Lung (tissue), 17 donors: ENCODE measurements at places on chromosomes 3 and 15. TPM values are rescaled to one million over a fixed set of nuclear protein-coding genes. Genes with fewer than 3 reads are reported as not detected.

ARNT2 gene
- 4.5 TPM for total RNA-seq

PSTPIP1 gene
- 27.8 TPM for total RNA-seq

DNA sequence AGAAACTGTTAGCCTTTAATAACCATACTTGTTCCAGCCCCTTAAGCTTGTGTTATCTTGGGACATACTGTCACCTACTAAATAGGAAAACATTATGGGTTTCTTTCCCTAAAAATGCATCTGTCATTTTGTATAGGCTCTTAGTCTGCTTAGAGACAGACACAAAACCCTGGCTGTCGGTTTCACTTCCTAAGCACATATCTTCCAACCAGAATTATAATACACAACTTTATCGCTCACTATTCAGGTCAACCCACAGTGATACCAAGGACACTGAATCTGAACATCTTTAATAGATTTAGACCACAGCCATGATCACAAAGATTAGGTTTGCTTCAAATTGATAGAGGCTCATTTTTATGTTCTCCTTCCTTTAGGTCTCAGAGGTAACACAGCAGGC, 111.8 kb downstream of the CFAP20DC start:
- no peaks in the 10 kb centered on the region for H3K36me3 ChIP-seq
- H3K4me3 ChIP-seq, result no peak overlapping the region
- no peaks in the 10 kb centered on the region for H3K27me3 ChIP-seq
- no peaks in the 10 kb centered on the region for H3K4me1 ChIP-seq

SLC7A14 gene
- total RNA-seq, result 0.06 TPM

LYSMD2 gene
- 12.9 TPM for total RNA-seq

DNA sequence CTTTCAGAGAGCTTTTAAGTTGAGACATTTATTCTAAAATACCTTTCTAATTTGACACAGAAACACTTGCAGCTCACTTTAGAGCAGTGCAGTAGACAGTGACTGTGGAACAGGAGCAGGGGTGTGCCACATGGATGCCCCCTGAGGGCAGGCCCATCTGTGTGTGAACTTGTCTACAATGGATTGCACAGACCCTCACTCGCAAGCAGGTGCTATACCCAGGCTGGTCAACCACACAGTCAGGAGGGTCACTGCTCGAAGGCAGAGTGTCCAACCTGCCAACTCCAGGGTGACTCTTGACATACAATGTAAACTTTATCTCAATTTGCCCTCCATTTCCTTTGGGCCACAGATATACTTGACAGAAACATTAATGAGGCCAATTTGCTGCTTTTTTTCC, 437.2 kb downstream of the EPHB1 start:
- H3K36me3 ChIP-seq, result no peaks in the 10 kb centered on the region
- H3K27me3 ChIP-seq, result no peaks in the 10 kb centered on the region
- H3K27ac ChIP-seq, result no peak overlapping the region
- no peaks in the 10 kb centered on the region for H3K4me1 ChIP-seq

ITPKA gene
- 1.9 TPM for total RNA-seq

GOLGA8T gene
- total RNA-seq, result 0.80 TPM

AGBL1 gene
- total RNA-seq, result 147 TPM

DNA sequence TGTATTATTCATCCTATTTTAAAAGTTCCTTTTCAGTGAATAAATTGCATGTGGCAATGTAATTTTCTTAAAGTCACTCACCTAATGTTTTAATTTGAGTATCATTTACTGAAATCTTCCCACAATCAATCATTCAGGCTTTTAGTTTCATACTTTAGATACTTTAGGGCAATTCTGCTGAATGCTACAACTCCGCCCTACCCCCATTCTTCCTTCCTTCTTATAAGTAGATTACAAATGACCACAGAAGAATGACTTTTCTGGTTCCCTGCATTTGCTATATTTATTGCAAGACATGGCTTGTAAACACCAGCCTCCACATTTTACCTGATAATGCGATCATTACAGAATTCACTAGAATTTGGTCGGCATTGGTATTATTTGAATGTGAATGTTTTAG, 1061.9 kb downstream of the FHIT start:
- H3K4me3 ChIP-seq, result no peak overlapping the region
- no peaks in the 10 kb centered on the region for H3K27me3 ChIP-seq
- H3K4me1 ChIP-seq, result peaks cover 4% of the 10 kb centered on the region
- no peak overlapping the region for H3K27ac ChIP-seq
- no peak for DNase-seq

DNA sequence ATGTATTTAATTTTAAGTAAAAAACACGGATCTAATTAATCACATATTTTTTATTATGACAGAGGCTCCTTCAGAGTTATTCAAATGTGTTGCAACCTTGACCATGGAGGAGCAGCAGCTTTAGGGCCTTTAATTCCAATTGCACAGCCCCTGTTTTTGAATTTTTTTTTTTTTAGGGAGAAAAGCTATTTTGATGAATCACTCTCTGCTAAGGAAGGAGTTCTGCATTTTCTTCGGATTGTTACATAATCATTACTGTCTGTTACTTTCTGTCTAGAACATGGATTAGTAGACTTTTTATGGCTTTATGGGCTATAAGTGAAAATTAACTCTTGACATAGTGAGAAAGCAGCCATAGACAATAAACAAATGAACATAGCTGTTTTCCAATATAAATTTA, 90.8 kb downstream of the MCTP2 start:
- H3K36me3 ChIP-seq, result peaks cover 3% of the 10 kb centered on the region
- H3K4me3 ChIP-seq, result no peak overlapping the region
- H3K4me1 ChIP-seq, result peaks cover 8% of the 10 kb centered on the region
- no peak overlapping the region for H3K27ac ChIP-seq

GOLGA6C gene
- not detected for total RNA-seq
